Tongue (tissue), 3 donors: ENCODE measurements at places on chromosomes 7 and 10. TPM values are rescaled to one million over a fixed set of nuclear protein-coding genes. Genes with fewer than 3 reads are reported as not detected.
A peak's percentile ranks its signal among the peaks of the same experiment; 100 is the strongest.

- peak; percentile 28 for DNase-seq
Observed at GRCh38 chr7:121138262-121138933, 149.9 kb downstream of the CPED1 start.

DNA sequence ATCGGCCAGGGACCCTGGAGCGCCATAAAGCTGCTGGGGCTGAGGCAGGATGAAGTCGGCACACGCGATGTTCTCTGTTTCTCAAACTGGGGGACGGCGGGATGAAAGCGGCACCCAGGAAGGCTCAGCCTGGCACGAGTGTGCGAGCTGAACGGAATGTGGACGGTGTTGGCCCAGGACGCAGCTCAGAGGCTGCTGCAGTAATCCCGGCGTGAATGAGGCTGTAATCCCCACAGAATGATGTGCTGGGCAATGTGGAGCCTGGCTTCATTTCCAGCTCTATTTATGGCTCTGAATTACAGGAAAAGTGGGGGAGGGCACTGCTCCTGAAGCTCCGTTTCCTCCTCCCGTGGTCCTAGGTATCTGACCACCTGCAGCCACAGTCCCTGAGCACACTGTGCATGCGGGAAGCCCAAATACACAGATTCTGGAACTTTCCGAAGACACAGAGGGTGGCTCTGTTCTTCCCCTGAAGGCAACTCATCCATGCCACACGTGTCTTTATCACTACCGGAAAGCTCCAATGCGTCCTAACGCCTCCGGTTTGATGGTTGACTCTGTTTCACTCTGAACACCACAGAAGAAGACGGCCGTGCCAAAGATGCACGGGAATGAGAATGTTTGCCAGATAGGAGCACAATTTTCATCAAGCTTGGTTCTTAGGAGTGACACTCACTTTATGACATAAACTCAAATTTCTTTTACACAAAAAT lies 37.6 kb downstream of the KLF6 start:
- DNase-seq, result no peak

GRCh38 chr10:61356354-61356753 lies 96.8 kb downstream of the TMEM26 start:
- no peak for DNase-seq

DNA sequence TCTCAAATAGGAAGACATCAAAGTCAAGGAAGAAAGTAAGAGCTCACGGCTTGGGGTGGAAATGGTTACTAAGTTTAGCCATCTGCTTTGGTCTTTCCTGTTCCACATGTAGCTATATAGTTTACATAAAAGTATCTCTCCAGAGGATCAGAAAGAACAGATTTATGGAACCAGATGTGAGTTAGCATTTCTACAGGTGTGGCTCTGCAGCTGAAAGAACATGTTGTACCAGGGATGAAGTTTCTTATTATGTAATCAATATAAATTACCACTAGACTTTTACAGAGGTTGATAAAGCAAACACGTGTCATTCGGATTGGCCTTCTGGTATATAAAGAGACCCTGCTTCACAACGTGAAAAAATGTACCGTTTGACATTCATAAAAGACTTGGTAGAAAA lies 19.9 kb downstream of the CALD1 start:
- DNase-seq, result peak; percentile 35

DNA sequence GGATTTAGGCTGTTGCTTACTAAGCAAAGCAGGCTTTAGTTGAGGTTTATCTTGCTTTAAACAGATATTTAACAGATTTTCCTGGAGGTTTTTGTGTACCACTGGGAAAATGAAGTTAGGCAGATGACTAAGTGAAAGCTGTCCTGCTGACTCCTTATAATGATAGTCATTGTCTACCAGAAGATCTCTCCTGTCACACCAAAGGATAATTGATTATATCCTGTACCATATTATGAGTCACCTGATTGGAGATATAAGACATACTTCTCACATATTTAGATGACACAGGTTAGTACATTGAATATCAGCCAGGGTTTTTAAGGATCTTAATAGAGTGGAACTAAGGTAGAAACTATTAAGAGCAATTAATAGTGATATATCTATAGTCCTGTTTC lies 68.4 kb downstream of the PTEN start:
- no peak for DNase-seq

- no peak for DNase-seq
Observed at GRCh38 chr7:135480966-135481597, 28.8 kb downstream of the CNOT4 start.

Gene VWA2
- total RNA-seq, result 7.3 TPM
